ENCODE measurements at places on chromosomes 7 and 10. TPM values are rescaled to one million over a fixed set of nuclear protein-coding genes. Genes with fewer than 3 reads are reported as not detected.

KCNMA1 gene
- total RNA-seq, result 0.10 TPM

AIFM2 gene
- total RNA-seq, result 4.4 TPM

WNT16 gene
- total RNA-seq, result not detected

RNF32 gene
- total RNA-seq, result 0.81 TPM

DNA sequence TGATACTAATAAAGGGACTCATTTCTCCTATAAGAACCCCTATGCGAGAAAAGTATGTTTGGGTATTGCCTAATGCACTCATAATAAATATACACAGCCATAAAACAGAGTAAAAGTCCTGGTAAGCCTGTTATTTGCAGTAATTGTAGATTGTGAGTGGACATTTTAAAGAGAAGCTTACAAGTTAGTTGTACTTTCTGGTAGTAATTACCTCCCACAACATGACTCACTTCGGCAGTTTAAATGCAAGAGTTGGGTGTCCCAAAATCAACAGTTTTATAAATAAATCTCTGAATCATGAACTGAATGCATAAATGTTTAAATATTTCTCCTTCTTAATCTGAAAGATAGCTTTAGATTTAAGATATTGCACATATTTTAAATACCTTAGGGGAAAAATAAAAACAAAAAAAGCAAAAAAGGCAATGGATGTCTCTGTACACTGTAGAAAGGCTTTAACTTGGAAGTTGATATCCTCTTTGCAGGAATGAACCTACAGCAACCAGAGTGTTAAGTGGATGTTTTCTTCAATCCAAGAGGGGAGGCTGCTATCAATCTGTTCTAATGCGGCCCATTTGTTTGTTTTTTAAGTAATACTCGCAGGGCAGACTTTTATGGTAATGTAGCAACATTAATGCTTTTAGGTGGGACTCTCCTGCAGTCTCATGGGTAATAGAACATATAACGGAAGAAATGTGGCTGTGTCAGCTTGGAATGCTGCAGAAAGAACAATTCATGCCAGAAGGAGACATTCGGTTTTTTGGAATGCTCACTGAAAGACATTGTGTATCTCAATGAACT lies 57.3 kb upstream of the ZEB1 start:
- H3K36me3 ChIP-seq, result no peaks in the 10 kb centered on the region
- no peak overlapping the region for H3K27ac ChIP-seq
- no peak overlapping the region for H3K4me3 ChIP-seq
- no peaks in the 10 kb centered on the region for H3K27me3 ChIP-seq
- DNase-seq, result no peak

GRCh38 chr10:124704428-124705380 lies 39.5 kb downstream of the FAM53B start:
- DNase-seq, result no peak
- H3K4me3 ChIP-seq, result no peak overlapping the region
- H3K4me1 ChIP-seq, result peaks cover 83% of the 10 kb centered on the region
- peak overlapping the region; percentile 25 for H3K27ac ChIP-seq
- peaks cover 16% of the 10 kb centered on the region for H3K36me3 ChIP-seq
- H3K27me3 ChIP-seq, result no peaks in the 10 kb centered on the region

DNA sequence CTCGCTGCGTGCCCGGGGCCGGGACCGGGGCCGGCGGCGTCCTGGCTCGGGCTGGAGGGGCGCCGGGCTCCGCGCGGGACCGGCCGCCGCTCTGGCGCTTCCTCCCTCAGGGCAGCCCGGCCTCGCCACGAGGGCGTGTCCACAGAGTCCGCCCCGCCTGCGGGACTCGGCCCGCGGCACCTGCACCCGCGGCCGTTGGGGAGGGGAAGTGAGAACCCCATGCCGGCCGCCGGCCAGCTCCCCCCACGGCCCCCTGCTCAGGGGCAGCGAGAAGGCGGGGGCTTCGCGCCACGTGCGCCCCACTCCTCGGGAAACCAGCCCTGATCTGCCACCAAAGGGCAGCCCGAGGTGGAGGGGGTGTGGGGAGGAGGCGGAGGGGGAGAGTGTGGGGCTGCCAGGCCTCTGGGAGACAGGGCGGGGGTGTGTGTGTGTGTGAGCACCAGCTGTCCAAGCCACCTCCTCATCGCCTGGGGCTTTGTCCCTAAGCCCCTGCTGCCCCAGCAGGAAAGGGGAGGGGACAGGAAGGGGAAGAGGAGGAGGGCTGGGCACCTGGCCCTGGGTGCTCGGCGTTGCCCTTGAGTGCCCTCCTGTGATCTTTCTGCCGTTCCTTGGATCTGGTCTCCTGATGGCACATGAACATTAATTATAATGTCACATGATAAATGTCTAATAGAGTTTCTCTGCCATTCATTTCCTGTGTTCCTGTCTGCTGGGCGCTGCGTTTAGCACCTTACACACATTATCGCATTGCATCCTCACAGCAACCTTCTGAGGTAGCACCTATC lies at the start of gene PIK3AP1:
PIK3AP1 (minus strand) TSS at position 93 of the 785 bp plus-strand sequence. CDS start 120 bp downstream, outside the sequence.
- no peaks in the 10 kb centered on the region for H3K36me3 ChIP-seq
- H3K27me3 ChIP-seq, result no peaks in the 10 kb centered on the region
- no peak within 1 kb of the TSS for H3K27ac ChIP-seq

- H3K36me3 ChIP-seq, result no peaks in the 10 kb centered on the region
- no peak overlapping the region for H3K27ac ChIP-seq
- no peak for DNase-seq
- no peaks in the 10 kb centered on the region for H3K27me3 ChIP-seq
- no peak overlapping the region for H3K4me3 ChIP-seq
- no peaks in the 10 kb centered on the region for H3K4me1 ChIP-seq
These were observed 179.2 kb downstream of the EBF3 start for GRCh38 chr10:129784891-129785290.

DNA sequence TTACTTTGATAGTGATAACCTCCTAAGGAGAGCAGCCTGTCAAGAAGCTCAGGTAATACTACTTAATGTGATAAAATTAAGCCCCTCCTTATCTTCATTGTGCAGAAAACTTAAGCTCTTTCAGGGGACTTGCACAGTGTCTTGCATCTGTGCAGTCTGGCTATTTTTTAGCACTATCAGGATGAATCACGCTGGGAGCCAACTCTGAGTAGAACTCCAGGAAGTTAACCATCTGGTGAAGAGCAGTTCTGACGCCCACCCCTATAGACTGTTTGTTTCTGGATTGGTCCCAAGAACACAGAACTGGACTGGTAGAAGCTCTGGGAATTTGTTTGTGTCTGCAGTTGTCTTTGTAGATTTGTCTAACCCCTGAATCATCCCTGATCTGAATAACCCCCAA lies 41.9 kb downstream of the AGK start:
- no peak overlapping the region for H3K4me3 ChIP-seq
- H3K27ac ChIP-seq, result no peak overlapping the region
- no peaks in the 10 kb centered on the region for H3K36me3 ChIP-seq
- no peak for DNase-seq
- no peaks in the 10 kb centered on the region for H3K4me1 ChIP-seq

- no peak for DNase-seq
- no peak overlapping the region for H3K27ac ChIP-seq
- no peaks in the 10 kb centered on the region for H3K4me1 ChIP-seq
- H3K27me3 ChIP-seq, result no peaks in the 10 kb centered on the region
These were observed 79.7 kb downstream of the GNAT3 start for GRCh38 chr7:80432166-80432565.

DNA sequence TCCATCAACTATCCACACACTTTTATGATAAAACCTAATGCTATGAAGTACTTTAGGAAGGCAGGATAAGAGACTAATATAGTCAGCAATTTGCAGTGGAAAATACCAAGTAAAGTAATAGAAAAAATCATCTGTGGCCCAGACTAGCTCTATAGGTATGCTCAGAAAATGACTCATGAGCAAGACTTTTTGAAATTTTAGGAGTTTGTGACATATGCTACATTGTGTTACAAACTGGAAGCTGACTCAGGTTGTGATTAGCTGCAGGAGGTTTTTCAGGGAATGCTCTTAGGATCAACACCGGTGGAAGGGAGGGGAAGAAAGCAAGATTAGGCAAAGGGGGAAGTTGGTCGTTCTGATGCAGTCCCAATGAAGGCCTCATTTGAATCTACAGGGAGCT lies 56.1 kb downstream of the FEZF1 start:
- H3K4me1 ChIP-seq, result no peaks in the 10 kb centered on the region
- H3K27ac ChIP-seq, result no peak overlapping the region
- no peak overlapping the region for H3K4me3 ChIP-seq
- H3K36me3 ChIP-seq, result no peaks in the 10 kb centered on the region
- no peaks in the 10 kb centered on the region for H3K27me3 ChIP-seq

DNA sequence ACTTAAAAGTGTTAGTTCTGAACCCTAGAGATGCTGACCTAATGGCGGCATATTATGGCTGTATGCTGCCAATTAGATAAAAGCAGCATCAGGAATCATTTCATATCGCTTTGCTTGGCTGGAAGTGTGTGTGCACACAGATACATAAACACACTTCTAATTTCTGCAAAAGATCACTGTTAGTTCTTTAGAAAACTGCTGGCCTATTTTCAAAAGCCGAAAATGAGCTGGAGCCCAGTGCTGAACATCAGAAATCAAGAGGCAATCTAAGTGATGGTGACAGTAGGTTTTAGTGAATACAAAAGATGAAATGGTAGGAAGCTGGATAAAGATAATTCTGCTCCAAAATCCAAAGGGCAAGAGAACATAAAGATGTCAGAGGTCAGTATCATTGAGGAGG lies 745.8 kb upstream of the LRRTM3 start:
- H3K4me1 ChIP-seq, result no peaks in the 10 kb centered on the region
- no peak for DNase-seq
- no peak overlapping the region for H3K27ac ChIP-seq

GRCh38 chr10:104333728-104334373 lies 4.4 kb downstream of the ITPRIP start:
- peaks cover 10% of the 10 kb centered on the region for H3K36me3 ChIP-seq
- peaks cover 38% of the 10 kb centered on the region for H3K4me1 ChIP-seq
- no peaks in the 10 kb centered on the region for H3K27me3 ChIP-seq
- H3K27ac ChIP-seq, result peak overlapping the region; percentile 94
- no peak overlapping the region for H3K4me3 ChIP-seq
